Spleen (tissue), 13 donors: ENCODE measurements at places on chromosomes 16 and 17. TPM values are rescaled to one million over a fixed set of nuclear protein-coding genes. Genes with fewer than 3 reads are reported as not detected.

DNA sequence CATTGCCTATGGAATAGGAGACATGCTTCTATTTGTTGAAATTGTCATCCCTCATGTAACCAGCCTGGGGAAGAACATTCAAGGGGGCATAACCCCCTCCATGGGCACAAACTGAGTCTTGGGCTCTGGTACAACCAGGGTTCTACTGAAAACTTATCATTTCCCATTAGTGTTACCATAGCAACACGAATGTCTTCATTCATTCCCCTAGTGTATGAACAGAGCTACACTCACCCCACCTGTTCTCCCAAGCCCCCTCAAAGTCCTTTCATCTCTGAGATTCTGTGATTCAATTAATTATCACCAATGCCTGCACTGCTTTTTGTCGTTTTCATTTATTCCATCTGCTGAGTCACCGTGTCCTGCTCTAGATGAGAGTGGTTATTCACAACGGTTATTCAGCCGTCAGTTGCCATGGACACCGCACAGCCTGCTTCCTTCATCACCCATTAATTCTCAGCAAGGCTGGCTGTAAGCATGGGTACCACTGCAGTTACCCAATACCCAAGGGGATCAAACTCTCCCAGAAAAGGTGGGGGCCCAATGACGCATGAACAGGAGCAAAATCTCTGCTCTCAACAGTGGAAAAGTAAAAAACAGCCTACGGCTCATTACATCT lies 1.6 kb upstream of the GAST start:
- no peak overlapping the region for H3K27ac ChIP-seq
- DNase-seq, result no peak
- no peaks in the 10 kb centered on the region for H3K27me3 ChIP-seq
- H3K4me1 ChIP-seq, result peaks cover 5% of the 10 kb centered on the region
- no peaks in the 10 kb centered on the region for H3K36me3 ChIP-seq
- H3K4me3 ChIP-seq, result no peak overlapping the region

GRCh38 chr17:15323131-15323530 lies 18.3 kb downstream of the TEKT3 start:
- no peak overlapping the region for H3K4me3 ChIP-seq
- no peak overlapping the region for H3K27ac ChIP-seq
- DNase-seq, result no peak
- H3K27me3 ChIP-seq, result no peaks in the 10 kb centered on the region
- H3K4me1 ChIP-seq, result no peaks in the 10 kb centered on the region
- no peaks in the 10 kb centered on the region for H3K36me3 ChIP-seq

DNA sequence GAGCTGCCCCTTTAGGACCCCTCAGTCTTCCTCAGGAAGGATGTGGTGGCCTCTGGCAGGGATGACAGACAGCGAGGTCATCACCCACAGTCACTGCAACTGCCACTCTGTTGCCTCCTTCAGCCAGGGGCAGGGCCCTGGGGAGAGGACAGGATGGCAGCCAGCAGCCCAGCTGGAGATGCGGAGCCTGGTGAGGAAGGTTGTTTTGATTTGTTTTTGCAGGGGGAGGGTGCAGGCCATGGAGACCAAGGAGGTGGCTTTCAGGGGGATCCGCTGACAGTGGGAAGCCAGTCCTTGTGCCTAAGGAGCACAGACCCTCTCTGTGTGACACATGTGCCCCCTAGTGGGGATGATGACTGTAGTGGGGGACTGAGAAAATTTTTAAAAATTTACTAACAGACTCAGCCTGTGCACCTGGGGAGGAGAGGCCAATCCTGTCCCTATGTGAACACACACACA lies 7.4 kb downstream of the PRCD start:
- DNase-seq, result peak; percentile 80
- no peak overlapping the region for H3K27ac ChIP-seq
- no peaks in the 10 kb centered on the region for H3K36me3 ChIP-seq
- H3K27me3 ChIP-seq, result peaks cover 22% of the 10 kb centered on the region
- H3K4me3 ChIP-seq, result no peak overlapping the region

Gene FBXO31
- polyA plus RNA-seq, result 7.9 TPM
